ENCODE measurements at places on chromosomes 16 and 17. TPM values are rescaled to one million over a fixed set of nuclear protein-coding genes. Genes with fewer than 3 reads are reported as not detected.

The CCL8 gene
- not detected for total RNA-seq

The PPP1R27 gene
- 0.24 TPM for total RNA-seq

The CDRT15 gene
- not detected for total RNA-seq

The FAM234A gene
- 56.4 TPM for total RNA-seq

The GTF3C1 gene
- total RNA-seq: 103 TPM

The KCNJ2 gene
- 7.5 TPM for total RNA-seq

The DHRS7C gene
- not detected for total RNA-seq

The TBC1D28 gene
- not detected for total RNA-seq

The TPSD1 gene
- total RNA-seq: not detected

The ATP2C2 gene
- 6.9 TPM for total RNA-seq

Measured in esophagus mucosa (tissue), 1 donor.